ENCODE measurements at places on chromosomes 16 and 17. TPM values are rescaled to one million over a fixed set of nuclear protein-coding genes. Genes with fewer than 3 reads are reported as not detected.

- no peak for DNase-seq
- H3K27me3 ChIP-seq: no peaks in the 10 kb centered on the region
- H3K27ac ChIP-seq: no peak overlapping the region
- H3K36me3 ChIP-seq: no peaks in the 10 kb centered on the region
Observed at GRCh38 chr17:79306424-79307318, 232.0 kb downstream of the ENGASE start.

Gene ZNF785
- total RNA-seq: 10.2 TPM

Gene ZNF469
- 1.1 TPM for total RNA-seq

DNA sequence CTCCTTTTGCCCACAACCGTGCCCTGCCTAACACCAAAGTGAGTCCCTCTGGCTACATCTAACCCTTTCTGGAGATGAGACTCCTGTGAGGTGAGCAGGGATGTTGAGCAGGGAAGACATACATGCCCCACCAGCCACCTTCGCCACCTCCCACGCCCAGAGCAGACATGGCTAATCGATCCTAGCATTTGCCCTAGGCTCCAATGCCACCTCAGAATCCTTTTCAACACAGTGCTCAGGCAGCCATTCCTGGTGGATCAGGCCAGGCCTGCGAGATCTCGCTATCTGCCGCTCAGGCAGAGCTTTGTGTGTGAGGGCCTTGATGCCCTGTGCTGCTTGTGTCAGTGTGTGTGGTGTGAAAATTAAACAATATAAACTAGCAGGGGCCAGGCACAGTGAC, 21.0 kb downstream of the SCGB1C2 start:
- H3K4me1 ChIP-seq: no peaks in the 10 kb centered on the region
- no peak overlapping the region for H3K27ac ChIP-seq
- H3K36me3 ChIP-seq: no peaks in the 10 kb centered on the region
- no peaks in the 10 kb centered on the region for H3K27me3 ChIP-seq
- no peak for DNase-seq
- H3K4me3 ChIP-seq: no peak overlapping the region

Gene CCL7
- not detected for total RNA-seq

DNA sequence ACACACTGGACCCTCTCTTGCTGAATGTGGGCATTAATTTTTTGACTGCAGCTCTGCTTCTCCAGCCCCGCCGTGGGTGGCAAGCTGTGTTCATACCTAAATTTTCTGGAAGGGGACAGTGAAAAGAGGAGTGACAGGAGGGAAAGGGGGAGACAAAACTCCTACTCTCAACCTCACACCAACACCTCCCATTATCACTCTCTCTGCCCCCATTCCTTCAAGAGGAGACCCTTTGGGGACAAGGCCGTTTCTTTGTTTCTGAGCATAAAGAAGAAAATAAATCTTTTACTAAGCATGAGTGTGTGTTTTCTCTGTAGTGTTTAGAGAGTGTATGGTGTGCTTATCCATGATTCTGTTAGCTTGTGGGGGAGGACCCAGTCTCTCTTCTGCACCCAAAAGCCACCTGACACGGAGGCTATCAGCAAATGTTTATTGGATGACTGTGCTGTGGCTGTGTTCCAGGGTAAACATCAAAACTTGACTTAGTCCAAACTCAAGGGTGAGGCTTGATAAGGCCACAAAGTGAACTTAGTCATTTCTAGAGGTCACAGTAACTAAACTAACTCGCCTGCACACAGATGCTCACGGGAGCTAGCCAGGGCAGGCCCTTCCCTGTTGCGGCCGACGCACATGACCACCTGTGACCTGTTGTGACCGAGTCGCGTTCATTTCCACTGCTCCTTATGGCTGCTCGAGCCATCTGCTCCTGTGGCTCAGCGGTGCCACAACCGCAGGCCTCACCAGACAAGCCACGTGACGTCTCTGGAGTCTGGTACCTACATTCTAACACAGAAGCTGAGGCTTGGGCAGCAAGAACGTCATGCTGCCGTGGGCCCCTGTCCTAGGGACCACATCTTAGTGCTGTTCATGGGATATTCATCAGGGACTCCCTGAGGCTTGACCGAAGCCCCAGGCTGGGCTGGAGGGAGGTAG, 9.8 kb upstream of the MED11 start:
- no peaks in the 10 kb centered on the region for H3K4me1 ChIP-seq
- H3K27ac ChIP-seq: no peak overlapping the region
- H3K27me3 ChIP-seq: no peaks in the 10 kb centered on the region
- H3K4me3 ChIP-seq: no peak overlapping the region
- no peak for DNase-seq
- peaks cover 24% of the 10 kb centered on the region for H3K36me3 ChIP-seq

Gene NME1
- total RNA-seq: 154 TPM

- H3K27me3 ChIP-seq: no peaks in the 10 kb centered on the region
- no peak for DNase-seq
- H3K36me3 ChIP-seq: no peaks in the 10 kb centered on the region
- H3K4me1 ChIP-seq: peaks cover 5% of the 10 kb centered on the region
Observed at GRCh38 chr17:80279895-80280294, 19.2 kb downstream of the RNF213 start.

DNA sequence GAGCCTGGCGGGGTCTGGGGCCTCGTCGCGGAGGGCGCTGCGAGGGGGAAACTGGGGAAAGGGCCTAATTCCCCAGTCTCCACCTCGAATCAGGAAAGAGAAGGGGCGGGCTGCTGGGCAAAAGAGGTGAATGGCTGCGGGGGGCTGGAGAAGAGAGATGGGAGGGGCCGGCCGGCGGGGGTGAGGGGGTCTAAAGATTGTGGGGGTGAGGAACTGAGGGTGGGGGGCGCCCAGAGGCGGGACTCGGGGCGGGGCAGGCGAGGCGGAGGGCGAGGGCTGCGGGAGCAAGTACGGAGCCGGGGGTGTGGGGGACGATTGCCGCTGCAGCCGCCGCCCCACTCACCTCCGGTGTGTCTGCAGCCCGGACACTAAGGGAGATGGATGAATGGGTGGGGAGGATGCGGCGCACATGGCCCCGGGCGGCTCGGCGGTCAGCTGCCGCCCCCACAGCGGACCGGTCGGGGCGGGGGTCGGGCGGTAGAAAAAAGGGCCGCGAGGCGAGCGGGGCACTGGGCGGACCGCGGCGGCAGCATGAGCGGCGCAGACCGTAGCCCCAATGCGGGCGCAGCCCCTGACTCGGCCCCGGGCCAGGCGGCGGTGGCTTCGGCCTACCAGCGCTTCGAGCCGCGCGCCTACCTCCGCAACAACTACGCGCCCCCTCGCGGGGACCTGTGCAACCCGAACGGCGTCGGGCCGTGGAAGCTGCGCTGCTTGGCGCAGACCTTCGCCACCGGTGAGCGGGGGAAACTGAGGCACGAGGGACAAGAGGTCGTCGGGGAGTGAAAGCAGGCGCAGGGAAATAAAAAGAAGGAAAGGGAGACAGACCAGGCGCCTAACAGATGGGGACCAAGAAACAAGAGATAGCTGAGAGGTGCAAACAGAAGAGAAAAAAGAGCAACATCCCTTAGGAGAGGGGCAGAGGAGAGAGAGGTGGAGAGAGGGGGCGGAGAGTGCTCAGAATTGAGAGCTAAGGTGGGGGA, at the start of gene PNMT:
Gene PNMT, plus strand, starts transcription at position 509 of the 980 bp plus-strand sequence. Its CDS starts 23 bp downstream, at position 532.
- peak within 1 kb of the TSS; percentile 50 for H3K4me3 ChIP-seq
- H3K4me1 ChIP-seq: peaks cover 13% of the 10 kb centered on the region
- DNase-seq: peak; percentile 70
- H3K36me3 ChIP-seq: no peaks in the 10 kb centered on the region
- H3K27me3 ChIP-seq: no peaks in the 10 kb centered on the region

DNA sequence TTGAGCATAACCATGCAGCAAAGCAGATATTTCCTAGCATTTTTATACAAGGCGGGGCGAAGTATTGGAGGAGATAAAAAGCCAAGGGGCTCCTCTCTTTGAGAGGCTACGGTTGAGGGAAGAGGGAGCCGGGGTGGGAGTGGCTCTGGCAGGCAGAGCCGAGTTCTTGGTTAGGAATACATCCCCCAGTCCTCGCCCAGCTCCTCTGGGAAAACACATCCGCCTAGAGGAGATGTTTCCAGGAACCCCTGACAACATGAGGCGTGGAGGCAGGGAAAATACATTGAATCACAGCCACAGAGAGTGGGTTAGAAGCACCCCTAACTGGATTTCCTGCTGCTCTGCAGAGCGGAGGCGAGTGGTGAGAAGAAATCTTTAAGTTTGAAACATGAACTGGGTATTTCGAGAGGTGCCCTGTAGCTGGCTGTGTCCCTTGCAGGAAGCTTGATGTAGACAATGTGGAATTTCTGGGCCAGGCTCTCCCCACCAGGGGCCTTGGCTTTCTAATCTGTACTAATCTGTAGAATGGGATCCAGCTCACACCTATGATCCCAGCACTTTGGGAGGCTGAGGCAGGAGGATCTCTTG, 27.3 kb downstream of the TTYH2 start:
- no peak for DNase-seq
- peaks cover 4% of the 10 kb centered on the region for H3K36me3 ChIP-seq
- H3K4me1 ChIP-seq: no peaks in the 10 kb centered on the region
- no peak overlapping the region for H3K27ac ChIP-seq
- no peak overlapping the region for H3K4me3 ChIP-seq

DNA sequence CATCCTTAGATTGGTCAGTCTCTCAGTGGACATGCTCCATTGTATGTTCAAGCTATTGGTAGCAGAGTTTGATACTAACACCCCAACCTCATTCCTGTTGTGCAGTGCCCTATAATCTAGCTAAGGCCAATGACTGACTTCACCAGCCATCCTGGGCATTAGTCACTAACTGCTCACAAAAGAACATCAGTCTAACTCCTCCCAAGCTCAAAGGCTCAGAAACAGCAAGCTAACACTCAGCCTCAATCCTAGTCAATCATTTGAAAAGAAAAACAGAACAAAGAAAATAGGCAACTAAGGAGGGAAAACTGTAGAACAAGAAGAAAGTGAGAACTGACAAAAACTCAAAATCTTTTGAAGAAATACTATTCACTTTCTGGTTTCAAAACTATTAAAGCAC, 199.1 kb upstream of the C17orf78 start:
- no peaks in the 10 kb centered on the region for H3K27me3 ChIP-seq
- no peak overlapping the region for H3K4me3 ChIP-seq
- H3K4me1 ChIP-seq: no peaks in the 10 kb centered on the region
- H3K27ac ChIP-seq: no peak overlapping the region

Gene SLFN12
- total RNA-seq: 4.3 TPM

- H3K36me3 ChIP-seq: no peaks in the 10 kb centered on the region
- DNase-seq: no peak
- no peaks in the 10 kb centered on the region for H3K27me3 ChIP-seq
Observed at GRCh38 chr17:27523712-27524111, 67.5 kb downstream of the KSR1 start.

- H3K27me3 ChIP-seq: no peaks in the 10 kb centered on the region
- no peaks in the 10 kb centered on the region for H3K36me3 ChIP-seq
- H3K4me3 ChIP-seq: no peak overlapping the region
- no peaks in the 10 kb centered on the region for H3K4me1 ChIP-seq
- no peak overlapping the region for H3K27ac ChIP-seq
Observed at GRCh38 chr17:55540414-55541091, 29.3 kb upstream of the SMIM36 start.

- H3K27me3 ChIP-seq: no peaks in the 10 kb centered on the region
- H3K4me3 ChIP-seq: no peak overlapping the region
- H3K36me3 ChIP-seq: peaks cover 13% of the 10 kb centered on the region
- DNase-seq: no peak
Observed at GRCh38 chr17:17207998-17208397, 1.9 kb upstream of the PLD6 start.

- no peak for DNase-seq
- no peak overlapping the region for H3K4me3 ChIP-seq
- H3K36me3 ChIP-seq: no peaks in the 10 kb centered on the region
Observed at GRCh38 chr16:4618645-4619418, 4.1 kb upstream of the UBALD1 start.

Gene LDHD
- 0.31 TPM for total RNA-seq

DNA sequence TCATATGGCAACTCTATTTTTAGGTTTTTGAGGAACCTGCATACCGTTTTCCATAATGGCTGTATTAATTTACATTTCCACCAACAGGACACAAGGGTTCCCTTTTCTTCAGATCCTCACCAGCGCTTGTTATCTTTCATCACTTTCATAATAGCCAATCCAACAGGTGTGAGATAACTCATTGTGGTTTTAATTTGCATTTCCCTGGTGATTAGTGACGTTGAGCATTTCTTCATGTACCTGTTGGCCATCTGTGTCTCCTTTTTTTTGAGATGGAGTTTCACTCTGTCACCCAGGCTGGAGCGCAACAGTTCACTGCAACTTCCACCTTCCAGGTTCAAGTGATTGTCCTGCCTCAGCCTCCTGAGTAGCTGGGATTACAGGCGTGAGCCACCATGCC, 36.2 kb upstream of the ABCC3 start:
- no peaks in the 10 kb centered on the region for H3K4me1 ChIP-seq
- H3K36me3 ChIP-seq: no peaks in the 10 kb centered on the region
- DNase-seq: no peak
- H3K27me3 ChIP-seq: no peaks in the 10 kb centered on the region
- H3K4me3 ChIP-seq: no peak overlapping the region

Gene CIBAR2
- not detected for total RNA-seq

- H3K36me3 ChIP-seq: peaks cover 83% of the 10 kb centered on the region
- H3K27ac ChIP-seq: no peak overlapping the region
- no peak for DNase-seq
- H3K4me3 ChIP-seq: no peak overlapping the region
Observed at GRCh38 chr16:28589069-28589468, 7.8 kb downstream of the SULT1A2 start.

DNA sequence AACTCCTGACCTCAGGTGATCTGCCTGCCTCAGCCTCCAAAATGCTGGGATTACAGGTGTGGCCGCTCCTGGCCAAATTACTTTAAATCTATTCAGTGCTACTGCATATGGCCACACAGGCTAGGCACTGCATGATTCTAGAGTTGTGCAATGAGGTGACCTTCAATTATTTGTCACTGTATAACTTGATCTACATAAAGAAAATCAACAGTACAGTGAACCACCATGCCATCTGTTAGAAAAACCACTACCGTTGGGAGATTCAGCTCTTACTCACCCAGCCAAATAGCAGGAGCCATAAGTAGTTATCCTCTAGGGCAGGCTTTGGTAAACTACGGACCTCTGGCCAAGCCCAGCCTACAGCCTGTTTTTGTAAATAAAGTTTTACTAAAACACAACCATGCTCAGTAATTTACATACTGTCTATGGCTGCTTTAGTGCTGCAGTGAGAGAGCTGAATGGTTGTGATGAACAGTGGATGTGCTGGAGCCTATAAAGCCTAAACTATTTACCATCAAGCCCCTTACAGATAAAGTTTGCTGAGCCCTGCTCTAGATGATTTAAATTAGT, 40.7 kb upstream of the TANC2 start:
- H3K4me1 ChIP-seq: no peaks in the 10 kb centered on the region
- H3K27me3 ChIP-seq: no peaks in the 10 kb centered on the region
- no peak overlapping the region for H3K4me3 ChIP-seq
- H3K36me3 ChIP-seq: no peaks in the 10 kb centered on the region
- DNase-seq: no peak

DNA sequence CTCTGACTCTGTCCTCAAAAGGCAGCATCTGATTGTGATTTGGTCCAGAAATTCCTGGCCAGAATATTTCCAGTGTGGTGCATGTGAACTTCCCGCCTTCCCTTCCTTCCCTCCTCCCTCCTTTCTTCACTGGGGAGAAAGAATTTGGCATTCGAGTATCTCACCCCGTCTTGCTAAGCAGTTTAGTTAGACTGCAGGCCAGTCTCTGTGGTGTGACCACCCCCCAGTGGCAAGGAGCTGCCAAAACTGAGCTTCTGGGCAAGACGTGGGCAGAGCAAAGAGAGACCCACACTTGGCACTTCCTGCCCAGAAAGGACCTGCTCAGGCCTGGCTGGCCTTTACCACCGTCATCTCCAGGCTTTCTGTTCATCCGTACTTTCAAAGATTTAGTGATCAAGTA, 36.4 kb downstream of the SNX20 start:
- H3K4me1 ChIP-seq: no peaks in the 10 kb centered on the region
- H3K27ac ChIP-seq: no peak overlapping the region
- peak; percentile 53 for DNase-seq
- H3K27me3 ChIP-seq: no peaks in the 10 kb centered on the region
- no peaks in the 10 kb centered on the region for H3K36me3 ChIP-seq
- H3K4me3 ChIP-seq: no peak overlapping the region

Gene CLEC19A
- total RNA-seq: not detected

All from naive thymus-derived CD4-positive, alpha-beta T cell (primary cell).